ENCODE measurements at places on chromosomes 5 and 9.
A peak's percentile ranks its signal among the peaks of the same experiment; 100 is the strongest.

- no peak for DNase-seq
These were observed 89.5 kb downstream of the EPB41L4A start for GRCh38 chr5:112329419-112330090.

GRCh38 chr5:36642089-36642488, 35.7 kb downstream of the SLC1A3 start:
- DNase-seq, result no peak

GRCh38 chr9:10548348-10548747, 64.5 kb downstream of the PTPRD start:
- no peak for DNase-seq

GRCh38 chr5:174247301-174247700, 201.8 kb downstream of the NSG2 start:
- DNase-seq, result no peak

GRCh38 chr5:456351-457194, 13.6 kb downstream of the EXOC3 start:
- peak; percentile 8 for DNase-seq

DNA sequence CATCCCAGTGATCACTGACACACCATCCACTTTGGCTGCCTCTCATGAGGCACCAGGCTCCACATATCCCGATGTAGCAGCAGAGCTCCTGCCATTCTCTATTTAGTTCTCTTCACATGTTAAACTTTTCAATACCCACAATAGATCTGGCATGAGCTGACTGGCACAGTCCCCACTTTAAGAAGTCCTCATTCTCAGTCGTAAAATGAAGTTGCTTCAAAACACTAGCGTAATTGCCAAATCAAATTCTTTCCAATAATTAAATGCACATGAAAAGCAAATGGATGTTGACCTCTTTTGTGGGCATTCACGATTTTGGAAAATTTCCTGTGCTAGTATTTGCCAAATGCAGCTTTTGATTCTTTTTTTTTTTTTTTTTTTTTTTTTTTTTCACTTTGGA, 32.4 kb downstream of the HAPLN1 start:
- DNase-seq, result no peak

DNA sequence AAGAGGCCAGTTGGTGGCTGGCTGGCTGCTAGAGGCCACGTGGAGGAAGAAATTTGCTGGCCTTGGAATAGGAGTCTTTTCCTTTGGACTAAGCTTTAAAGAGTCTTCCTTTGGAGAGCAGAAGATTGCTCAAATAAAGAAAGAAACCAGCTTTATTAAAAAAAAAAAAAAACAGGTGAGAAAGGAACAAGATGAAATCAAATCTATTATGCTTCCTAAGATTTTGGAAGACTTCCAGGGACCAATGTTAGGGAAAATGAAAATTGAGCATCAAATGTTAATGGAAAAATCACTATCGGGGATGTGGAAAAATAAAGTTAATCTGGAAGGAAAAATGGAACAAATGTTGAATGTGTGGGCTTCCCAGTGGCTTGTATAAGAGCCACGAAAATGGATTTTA, 153.1 kb downstream of the TTC39B start:
- DNase-seq, result peak; percentile 43

DNA sequence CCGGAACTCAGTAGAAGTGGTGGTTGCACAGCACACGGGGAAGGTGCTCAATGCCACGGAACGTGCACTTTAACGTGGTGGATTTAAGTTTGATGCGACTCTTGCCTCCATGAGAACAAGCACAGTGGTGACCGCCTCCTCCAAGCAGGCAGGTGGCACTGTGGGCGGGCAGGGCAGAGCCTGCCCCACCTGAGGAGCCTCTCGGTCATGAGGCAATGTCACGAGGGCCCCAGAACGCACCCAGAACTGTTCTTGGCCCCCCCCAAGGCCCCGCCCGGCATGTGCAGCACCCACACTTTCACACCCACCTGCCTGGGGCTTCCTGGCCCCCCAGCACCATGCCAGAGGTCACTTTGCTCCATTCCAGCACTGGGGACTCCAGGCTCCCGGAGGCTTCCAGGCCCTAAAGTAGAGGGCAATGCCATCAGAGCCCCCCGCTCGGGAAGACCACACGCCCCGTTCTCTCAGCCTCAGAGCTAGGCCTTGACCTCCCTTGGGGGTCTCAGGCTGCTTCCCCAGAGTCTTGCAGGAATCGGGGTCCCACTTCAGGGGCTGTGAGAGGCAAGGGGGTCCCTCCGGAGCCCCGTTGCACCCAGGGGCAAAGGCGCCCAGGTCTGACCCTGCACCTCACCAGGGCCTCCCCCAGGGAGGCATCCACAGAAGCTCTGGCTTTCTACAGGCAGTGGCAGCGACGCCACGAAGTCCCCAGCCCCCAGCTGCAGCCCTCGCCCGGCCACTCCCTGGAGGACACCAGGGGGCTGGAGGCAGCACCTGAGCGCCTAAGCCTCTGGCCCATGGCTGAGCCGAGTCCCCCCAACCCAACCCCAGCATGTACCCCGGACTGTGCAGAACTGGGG, 14.0 kb downstream of the CCDC187 start:
- DNase-seq, result no peak

DNA sequence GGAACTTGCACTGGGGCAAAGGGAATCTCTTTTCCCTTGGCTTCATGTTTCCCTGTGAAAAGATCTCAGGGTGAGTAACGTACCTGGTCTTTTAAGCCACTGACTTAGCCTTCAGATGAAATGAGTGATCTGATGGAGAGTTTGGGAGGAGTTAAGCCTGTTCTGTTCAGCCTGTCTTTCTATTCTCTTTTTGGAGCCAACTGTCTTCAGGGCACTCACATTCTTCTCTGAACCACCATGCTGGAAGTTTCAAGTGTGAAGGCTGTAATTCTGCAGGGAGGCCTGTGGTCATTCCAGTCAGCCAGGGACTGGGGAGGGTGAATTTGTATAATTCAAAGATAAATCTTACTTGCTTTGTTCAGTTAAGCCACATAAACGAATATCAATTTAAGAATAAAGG, 722.2 kb upstream of the SEMA6A start:
- no peak for DNase-seq

GRCh38 chr5:138276402-138277054, 2.1 kb upstream of the GFRA3 start:
- no peak for DNase-seq

- no peak for DNase-seq
These were observed 107.6 kb downstream of the PLPP1 start for GRCh38 chr5:55427157-55427556.

GRCh38 chr5:52947851-52948250, 41.3 kb upstream of the ITGA2 start:
- no peak for DNase-seq

GRCh38 chr9:98600631-98601030, 108.1 kb downstream of the GABBR2 start:
- DNase-seq, result no peak

DNA sequence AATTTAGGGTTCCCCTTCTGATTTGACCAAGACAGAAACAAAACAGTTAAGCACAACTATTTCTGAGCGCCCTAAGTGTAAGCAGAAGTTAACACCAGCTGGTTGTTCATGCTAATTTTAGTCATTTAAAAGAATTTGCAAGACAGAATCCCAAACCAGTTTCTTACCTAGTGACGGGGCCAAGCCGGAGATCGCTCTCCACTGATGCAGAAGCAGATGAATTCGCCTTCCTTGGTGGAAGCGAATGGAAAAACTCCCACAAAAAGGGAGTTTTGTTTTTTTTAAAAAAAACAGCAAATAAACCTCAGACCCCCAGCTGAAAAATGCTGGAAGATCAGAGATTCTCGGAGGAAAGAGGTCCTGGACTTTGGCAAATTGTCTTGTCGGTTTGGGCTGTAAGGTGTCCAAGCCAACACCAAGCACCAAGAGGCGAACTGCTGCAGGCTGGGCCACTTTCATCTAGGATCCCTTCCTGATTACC, 47.4 kb upstream of the GLDC start:
- no peak for DNase-seq

DNA sequence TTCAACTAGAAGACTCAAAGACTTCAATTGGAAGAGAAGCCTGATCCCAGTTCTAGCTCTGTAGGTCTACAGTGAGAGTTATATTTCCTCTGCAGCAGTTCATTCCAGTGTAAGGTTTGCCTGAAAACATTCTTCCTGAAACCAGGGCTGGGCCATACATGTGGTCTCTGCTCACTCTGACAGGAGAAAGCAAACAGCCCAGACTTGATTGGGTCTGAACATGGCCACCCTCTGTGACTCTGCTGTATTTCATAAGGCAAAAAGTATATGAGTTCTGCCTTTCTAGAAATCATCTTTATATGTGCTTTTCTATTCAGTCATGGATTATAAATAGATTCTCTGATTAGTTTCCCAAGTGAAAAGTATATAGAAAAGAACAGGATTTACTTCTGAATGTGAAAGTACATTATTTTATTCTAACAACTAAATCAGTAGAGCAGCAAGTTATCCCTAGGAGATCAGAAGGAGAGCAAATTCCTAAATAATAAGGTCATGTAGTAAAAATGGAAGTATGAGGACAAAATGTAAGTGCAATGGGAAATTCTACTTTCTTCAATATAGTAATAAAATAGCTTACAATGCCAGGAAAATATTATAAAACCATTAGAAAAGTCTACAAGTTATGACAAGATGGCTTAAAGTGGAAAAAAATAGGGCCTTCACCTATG, 144.3 kb downstream of the EFNA5 start:
- DNase-seq, result no peak

- peak; percentile 51 for DNase-seq
These were observed 59.6 kb upstream of the SLC27A6 start for GRCh38 chr5:128905568-128906110.
